ENCODE measurements at places on chromosomes 5 and 9.
A peak's percentile ranks its signal among the peaks of the same experiment; 100 is the strongest.

- DNase-seq, result no peak
Measured at GRCh38 chr5:62494772-62495171, 82.2 kb downstream of the IPO11 start.

DNA sequence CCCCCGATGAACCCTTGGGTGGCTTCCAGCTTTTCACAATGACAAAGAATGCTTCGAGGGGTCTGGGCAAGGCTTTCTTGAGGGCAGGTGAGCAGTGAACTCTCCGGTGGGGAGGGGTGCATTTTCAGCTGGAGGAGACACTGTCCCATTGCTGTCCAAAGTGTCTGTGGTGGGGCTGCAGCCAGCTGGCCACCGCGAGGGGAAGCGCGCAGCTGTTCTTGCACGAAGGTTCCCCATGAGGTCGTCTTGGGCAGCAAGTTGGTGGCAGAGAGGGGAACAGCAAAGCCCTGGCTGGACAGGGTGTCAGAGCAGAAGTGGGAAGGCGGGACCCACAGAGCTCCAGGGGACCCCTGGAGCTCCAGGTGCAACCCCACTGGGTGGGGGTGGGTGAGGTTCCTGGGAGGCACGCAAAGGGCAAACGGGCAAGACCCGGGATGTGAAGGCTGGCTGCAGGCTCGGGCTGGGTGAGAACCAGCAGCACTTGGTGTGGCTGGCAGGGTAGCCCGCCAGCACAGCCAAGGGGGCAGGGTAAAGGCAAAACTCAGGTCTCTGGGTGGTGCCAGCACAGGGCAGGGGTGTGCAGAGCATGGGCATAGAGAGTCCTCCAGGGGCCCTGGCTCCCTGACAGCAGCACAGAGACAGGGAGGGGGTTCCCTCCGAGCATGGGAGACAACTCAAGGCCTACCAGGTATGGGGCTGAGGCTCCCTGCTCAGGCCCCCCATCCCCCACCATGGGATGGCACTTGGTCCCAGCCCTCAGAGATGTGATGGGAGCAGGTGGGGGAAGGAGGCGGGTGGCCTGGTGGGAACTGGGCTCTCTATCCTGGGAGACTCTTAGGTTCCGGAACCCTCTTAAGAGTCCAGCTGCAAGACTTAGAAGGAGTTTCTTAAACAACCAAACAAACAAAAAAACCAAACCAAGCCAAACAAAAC is 26.6 kb downstream of the TSPAN17 start:
- no peak for DNase-seq

- DNase-seq, result peak; percentile 92
Measured at GRCh38 chr9:135701959-135702721, at the start of gene KCNT1. Gene KCNT1, plus strand, starts transcription at chr9:135702185. Its CDS starts 74 bp downstream, at chr9:135702259.

DNA sequence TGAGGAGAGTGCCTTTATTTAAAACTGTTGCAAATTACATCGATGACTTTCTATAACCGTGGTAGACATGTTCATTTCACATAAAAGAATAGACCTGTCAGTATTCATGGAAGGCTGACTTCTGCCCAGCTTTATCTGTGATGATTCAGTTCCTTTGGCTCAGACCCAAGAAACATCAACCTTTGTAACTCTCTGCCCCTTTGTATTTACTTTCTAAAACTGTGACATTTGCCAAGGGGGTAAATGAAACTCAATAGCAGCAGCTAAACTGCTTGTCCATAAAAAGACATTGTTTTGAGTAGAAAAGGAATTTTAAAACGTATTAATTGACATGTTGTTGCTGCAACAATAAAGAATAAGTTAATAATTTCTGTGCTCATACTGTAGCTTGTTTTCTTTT is 137.8 kb upstream of the ANKH start:
- DNase-seq, result peak; percentile 34

GRCh38 chr5:108024986-108025385 is 354.2 kb upstream of the EFNA5 start:
- no peak for DNase-seq

Data from hepatic stellate cell (primary cell).